ENCODE measurements at places on chromosomes 7 and 10.

- DNase-seq, result no peak
These were observed 126.2 kb downstream of the KLF6 start for GRCh38 chr10:3658766-3659165.

- no peak for DNase-seq
These were observed 23.9 kb upstream of the AGFG2 start for GRCh38 chr7:100515072-100515532.

- no peak for DNase-seq
These were observed 116.6 kb upstream of the RSU1 start for GRCh38 chr10:16933783-16934182.

GRCh38 chr10:113610631-113611601 is 52.9 kb downstream of the NRAP start:
- DNase-seq, result no peak

DNA sequence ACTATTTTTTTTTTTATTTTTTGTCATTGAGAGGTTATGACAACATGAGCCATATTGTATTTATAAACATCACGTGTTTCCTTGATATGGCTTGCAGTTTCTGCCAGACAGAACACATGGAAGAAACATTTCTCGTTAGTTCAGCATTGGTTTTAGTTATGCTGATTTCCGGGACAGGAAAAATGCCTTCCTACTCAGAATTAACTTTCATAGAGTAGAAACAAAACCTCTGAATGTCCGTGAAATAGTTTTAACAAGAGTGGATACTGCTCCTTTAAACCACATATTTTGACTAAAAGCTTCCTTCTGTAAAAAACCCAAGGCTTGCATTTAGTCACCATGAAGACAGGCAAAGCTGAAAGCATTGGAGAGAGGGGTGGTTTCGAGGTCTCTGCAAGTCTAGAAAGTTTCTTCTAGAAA is 240.4 kb downstream of the KIAA1217 start:
- DNase-seq, result no peak

- no peak for DNase-seq
These were observed 253.5 kb upstream of the TEX47 start for GRCh38 chr7:89049043-89049442.

DNA sequence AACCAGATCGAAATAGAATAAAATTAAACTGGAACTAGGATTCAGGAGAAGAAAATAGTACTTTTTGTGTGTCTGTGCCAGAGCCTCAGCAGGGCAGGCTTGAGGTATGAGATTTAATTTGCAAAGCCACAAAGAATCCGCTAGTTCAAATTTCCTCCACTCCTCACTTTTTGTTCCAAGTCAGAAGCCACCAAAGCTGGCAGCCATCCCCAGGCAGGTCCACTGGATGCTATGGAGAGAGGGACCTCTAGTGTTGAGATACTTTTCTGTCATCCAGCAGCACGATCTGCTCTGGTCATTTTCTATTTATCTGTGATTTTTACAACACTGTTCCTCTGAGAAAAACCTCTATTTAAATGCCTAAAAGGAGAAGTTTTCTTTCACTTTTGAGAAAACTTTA is 147.9 kb upstream of the FRMD4A start:
- DNase-seq, result no peak

GRCh38 chr7:112505495-112505894 is 24.7 kb downstream of the LSMEM1 start:
- DNase-seq, result no peak

DNA sequence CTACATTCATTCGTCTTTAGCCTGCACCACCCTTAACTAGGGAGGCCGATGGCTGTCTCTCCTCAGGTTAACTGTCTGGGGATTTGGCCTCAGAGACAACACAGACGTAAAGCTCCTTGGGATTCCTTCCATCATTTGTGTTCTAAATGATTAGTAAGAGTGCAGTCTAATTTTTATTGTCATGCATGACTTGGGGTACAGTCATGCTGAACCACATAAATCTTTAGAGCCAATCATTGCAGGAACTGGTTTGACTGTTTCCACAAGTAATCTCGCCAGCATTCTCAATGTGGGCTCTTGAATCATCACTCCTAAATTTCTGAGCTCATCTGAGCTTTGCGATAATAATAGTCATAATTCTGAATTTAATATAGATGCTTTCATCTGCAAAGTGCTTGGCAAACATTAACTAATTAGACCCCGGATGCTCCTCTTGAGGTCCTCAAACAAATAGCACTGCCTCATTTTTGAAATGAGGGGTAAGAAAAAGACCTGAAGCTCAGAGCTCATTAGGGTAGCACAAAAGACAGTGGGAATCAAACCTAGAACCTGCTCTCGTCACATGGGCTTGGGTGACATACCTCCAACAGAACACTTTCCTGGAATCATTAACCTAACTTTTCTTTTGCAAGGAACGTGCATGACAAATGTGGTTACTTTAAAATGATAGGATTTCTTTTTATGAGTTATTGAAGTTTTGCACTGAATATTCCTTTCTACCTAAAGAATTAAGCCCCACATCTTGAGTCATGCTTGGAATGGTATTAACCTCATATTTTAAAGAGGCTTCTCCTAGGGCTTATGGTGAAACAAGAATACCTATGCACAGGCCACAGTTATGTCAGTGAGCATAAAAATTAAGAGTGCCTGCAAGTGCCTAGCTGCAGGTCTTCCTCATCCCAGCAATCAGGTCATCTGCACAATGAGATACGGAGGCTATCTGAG is 118.9 kb upstream of the NRP1 start:
- no peak for DNase-seq

GRCh38 chr10:113473851-113474250 is 79.0 kb upstream of the HABP2 start:
- DNase-seq, result no peak

GRCh38 chr7:48429117-48429516 is 257.9 kb downstream of the ABCA13 start:
- DNase-seq, result no peak

- DNase-seq, result no peak
These were observed 72.1 kb upstream of the TRIM24 start for GRCh38 chr7:138387755-138388475.

- no peak for DNase-seq
These were observed at the start of gene LRRC72 for GRCh38 chr7:16526742-16527540. LRRC72 (plus strand) TSS chr7:16526825; CDS start chr7:16526953, 128 bp downstream.

- DNase-seq, result no peak
These were observed 15.6 kb upstream of the PLEKHS1 start for GRCh38 chr10:113735913-113736312.

DNA sequence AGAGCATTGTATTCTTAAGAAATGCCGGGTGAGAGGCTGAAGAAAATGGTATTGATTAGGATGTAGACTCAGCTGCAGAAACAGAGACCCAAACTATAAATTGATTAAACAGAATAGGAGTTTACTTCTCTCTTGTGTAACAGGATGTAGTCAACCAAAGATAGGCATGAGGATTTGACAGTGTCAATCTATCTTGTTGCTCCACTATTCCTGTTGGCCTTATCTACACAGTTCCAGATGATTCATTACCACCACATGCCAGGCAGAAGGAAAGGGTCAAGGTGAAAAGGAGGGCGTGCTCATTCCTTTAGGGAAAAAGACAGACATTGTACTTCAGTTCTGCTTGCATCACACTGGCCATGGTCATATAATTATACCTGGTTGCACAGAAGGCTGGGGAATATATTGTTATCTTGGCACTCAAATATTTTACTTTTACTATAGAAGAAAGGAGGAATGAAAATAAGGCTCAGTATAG is 11.9 kb upstream of the DMTF1 start:
- no peak for DNase-seq

DNA sequence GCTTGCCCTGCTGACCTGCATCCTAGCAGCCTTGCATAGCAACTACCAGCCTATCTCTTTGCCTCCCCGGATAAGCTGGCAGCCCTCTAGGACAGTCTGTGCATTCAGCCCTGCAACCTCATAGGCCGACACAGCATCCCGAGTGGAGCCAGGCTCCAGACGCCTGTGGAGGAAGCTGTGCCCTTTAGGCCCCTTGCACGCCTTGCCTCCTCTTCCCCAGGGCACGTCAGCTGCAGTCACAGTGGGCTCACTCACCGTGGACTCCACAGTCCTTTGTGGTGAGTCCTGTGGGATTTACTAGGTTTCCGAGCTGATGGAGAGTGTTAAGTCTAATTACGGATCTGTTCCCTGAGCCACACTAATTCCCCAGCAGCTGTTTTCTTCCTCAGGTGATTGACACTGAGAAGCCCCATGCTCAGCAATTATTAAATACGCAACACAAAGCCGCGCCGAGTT is 540.0 kb downstream of the TCERG1L start:
- DNase-seq, result no peak

- no peak for DNase-seq
These were observed 2.4 kb upstream of the MEOX2 start for GRCh38 chr7:15688911-15689310.

GRCh38 chr7:141563956-141564623 is 12.9 kb downstream of the AGK start:
- DNase-seq, result no peak

GRCh38 chr10:33901166-33901565 is 566.7 kb upstream of the NRP1 start:
- no peak for DNase-seq

- no peak for DNase-seq
These were observed 198.1 kb upstream of the LYZL2 start for GRCh38 chr10:30827531-30828120.

- DNase-seq, result no peak
These were observed 30.5 kb downstream of the BICC1 start for GRCh38 chr10:58543141-58543540.

DNA sequence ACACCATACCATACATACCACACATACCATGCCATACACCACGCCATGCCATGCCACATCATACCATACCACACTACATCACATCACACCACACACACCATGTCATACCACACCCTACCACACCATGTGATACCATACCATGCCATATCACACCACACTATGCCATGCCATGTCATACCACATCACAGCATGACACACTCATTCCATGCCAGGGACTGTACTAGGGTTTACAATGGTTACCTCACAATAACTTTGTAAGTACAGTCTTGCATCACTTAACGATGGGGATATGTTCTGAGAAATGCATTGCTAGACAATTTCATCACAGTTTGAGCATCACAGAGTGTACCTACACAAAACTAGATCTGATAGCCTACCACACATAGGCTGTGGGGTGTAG is 14.5 kb downstream of the PYROXD2 start:
- DNase-seq, result no peak

DNA sequence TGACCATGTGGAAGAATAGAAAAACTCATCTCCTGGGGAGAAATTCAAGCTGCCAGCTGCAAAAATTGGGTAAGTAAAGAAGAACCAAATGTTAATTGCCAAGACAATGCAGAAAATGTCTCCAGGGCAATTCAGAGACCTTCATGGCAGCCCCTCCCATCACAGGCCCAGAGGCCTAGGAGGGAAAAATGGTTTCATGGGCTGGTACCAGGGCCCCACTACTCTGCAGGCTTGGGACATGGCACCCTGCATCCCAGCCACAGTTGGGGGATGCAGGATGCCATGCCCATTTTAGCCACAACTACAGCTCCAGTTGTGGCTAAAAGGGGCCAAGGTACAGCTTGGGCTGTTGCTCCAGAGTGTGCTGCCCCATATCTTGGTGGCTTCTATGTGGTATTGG is 20.9 kb upstream of the MKLN1 start:
- no peak for DNase-seq

DNA sequence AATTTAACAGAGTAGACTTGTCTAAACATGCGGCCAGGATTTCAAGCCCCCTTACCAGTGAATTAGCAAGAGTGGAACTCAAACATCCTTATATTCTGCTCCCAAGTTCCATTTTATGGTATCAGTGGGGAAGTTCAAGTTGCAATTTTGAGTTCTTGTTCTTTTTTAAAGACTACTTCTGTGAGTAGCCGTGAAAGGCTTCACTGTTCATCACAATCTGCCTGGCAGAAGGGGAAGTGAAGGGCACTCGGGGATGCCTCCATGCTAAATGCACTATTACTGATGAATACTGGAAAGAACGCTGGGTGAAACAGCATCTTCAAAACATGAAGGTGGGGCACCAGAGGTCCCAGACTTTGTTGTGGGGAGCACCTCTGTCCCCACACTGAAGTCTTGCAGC is 22.4 kb upstream of the FGL2 start:
- DNase-seq, result no peak

DNA sequence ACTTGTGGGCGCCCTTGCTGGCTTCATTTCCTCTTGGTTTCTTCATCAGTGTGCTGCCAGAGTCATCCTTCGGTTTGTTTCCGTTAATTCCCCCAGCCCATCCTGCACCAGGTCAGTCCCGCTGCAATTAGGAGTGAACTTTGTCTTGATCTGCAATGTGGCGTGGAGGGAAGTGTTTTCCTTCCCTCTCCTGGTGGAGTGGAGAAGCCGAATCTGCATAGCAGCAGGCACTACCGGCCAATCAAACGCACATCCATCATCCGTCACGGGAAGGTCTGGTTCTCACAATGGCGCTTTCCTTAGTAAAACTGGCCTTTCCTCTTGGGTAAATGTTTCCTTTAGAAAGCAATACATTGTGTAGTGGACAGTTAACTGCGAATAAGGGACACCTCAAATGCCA is 337.5 kb downstream of the CXCL12 start:
- DNase-seq, result no peak

DNA sequence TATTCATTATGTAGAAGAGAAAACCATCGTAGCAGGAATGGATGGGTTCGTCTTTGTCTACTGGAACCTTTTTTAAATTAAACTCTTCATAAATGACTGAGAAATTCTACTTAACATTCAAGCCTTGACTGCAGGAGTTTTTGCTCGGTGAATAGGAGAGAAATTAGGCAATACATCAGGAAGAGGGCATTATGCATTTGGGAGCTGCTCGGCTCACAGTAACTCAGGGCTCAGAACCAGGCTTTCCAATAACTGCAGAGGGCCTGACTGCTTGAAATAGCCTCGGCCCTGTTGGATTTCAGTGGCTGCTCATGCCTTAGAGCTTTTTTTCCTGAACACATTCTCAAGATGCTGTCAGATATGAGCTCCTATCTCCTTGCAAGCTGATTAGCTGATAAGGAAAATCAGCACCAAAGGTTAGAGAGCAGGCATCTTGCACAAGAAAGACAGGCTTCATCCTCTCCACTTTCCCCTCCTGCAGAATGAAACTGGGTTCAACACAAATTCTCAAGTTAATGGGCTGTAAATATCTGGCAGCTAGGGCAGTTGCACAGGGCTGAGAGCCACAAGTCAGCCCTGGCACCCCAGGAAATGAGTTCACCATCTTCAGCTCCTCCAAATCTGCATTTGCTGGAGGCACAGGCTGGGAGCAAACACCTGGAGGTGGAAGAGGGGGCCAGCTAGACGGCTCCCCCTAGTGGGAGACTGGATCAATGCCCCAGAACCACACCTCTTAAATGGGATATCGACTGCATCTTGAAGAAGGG is 24.3 kb downstream of the TECTB start:
- no peak for DNase-seq

- DNase-seq, result no peak
These were observed 94.5 kb downstream of the ZNF33B start for GRCh38 chr10:42543840-42544372.

DNA sequence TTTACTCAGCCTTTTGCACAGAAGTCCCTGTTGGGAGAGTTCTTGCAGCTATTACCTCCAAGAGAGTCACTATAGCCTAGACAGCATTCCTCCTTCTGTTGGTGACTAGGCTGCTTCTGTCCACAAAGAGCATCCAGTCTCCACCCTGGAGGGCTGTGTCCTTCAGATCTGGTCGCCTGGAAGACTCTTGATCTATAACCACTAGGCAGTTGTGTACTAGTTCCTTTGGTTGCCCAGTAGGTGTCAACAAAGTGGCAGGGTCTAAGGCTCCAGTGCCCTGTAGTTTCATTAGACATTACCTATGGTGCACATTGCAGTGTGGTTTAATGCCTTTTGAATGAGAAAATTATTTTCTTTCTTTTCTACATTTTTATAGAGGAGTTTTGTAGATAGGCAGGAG is 11.3 kb upstream of the AKR1C2 start:
- DNase-seq, result no peak

Data from activated T-cell treated with anti-CD3 and anti-CD28 coated beads for 1 hour (primary cell).